ENCODE measurements at places on chromosomes 16 and 17.

- peak; percentile 77 for DNase-seq
Observed at GRCh38 chr17:3738562-3739295, 15.0 kb downstream of the HASPIN start.

DNA sequence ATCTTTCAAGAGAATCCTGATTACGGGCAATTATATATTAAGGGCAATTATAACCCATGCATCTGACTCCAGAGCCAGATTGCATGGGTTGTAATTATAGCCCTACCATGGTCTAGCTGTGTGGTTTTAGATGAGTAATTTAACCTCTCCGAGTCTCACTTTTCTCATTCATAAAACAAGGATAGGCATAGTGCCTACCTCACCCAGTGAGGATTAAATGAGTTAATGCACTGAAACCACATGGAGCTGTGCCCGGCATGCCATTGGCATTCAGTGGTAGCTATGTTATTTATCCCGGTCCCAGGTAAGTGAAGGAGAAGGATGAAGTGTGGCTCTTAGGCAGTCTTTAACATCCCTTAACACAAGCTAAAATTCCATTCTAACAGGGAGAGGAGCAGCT lies 6.3 kb downstream of the SNX20 start:
- no peak for DNase-seq

DNA sequence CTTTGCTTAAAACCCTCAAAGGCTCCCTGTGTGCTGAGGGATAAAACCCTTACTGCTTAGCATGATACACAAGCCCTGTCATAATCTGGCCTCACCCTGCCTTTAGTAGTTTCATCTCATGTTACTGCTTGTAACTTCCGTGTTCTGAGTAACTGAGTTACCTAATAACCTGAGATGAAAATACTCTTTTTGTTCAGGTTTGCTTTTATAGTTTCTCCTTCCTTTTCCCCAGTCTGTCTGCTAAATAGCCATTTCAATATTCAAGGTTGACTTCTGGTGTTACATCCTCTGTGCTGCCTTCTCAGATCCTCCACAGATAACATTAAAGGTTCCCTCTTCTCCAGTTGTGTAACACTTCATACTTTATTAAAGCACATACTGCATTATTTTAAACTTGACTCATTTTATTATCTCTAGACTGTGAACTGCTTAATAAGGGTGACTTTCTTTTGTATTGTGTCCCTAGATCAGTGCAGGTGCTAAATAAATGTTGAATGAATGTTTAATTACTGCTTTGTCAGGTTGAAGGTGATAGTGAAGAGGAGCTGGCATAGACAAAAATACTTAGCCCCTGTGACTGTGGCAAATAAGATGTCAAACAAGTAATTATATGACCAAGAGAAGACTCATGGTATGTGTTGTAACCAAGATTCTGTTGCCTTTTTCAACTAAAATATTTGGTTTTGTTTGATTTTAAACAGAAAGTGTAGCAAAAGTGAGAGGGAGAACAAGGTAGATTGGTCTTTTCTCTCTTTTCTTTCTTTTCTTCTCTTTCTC lies 47.8 kb downstream of the NFAT5 start:
- DNase-seq, result no peak

GRCh38 chr17:59149051-59149450 lies 5.9 kb downstream of the SKA2 start:
- no peak for DNase-seq
